ENCODE measurements at places on chromosomes 16 and 17. TPM values are rescaled to one million over a fixed set of nuclear protein-coding genes. Genes with fewer than 3 reads are reported as not detected.

Gene ESRP2
- under 0.01 TPM for total RNA-seq

Gene FKBP10
- total RNA-seq, result 156 TPM

Gene OSGIN1
- 0.90 TPM for total RNA-seq

Gene SSTR5
- total RNA-seq, result not detected

Gene FBXW10B
- total RNA-seq, result 0.28 TPM

Gene EDC4
- total RNA-seq, result 34.2 TPM

Gene XPO6
- total RNA-seq, result 108 TPM

Gene NAT9
- total RNA-seq, result 48.9 TPM

Gene SLC13A2
- not detected for total RNA-seq

Gene CCL4
- total RNA-seq, result not detected

Gene PRR29
- total RNA-seq, result not detected

Gene SOST
- total RNA-seq, result not detected

Gene LGALS9C
- total RNA-seq, result not detected

Gene USP31
- 3.9 TPM for total RNA-seq

Gene CLDN6
- not detected for total RNA-seq

Gene AANAT
- total RNA-seq, result not detected

Gene RNF227
- 1.4 TPM for total RNA-seq

Gene AGRP
- not detected for total RNA-seq

Gene FBXO39
- not detected for total RNA-seq

Gene INCA1
- under 0.01 TPM for total RNA-seq

Gene STARD3
- total RNA-seq, result 8.1 TPM

All from IMR-90 (cell line).